Cardiac fibroblast (primary cell): ENCODE measurements at places on chromosomes 1 and 21.

DNA sequence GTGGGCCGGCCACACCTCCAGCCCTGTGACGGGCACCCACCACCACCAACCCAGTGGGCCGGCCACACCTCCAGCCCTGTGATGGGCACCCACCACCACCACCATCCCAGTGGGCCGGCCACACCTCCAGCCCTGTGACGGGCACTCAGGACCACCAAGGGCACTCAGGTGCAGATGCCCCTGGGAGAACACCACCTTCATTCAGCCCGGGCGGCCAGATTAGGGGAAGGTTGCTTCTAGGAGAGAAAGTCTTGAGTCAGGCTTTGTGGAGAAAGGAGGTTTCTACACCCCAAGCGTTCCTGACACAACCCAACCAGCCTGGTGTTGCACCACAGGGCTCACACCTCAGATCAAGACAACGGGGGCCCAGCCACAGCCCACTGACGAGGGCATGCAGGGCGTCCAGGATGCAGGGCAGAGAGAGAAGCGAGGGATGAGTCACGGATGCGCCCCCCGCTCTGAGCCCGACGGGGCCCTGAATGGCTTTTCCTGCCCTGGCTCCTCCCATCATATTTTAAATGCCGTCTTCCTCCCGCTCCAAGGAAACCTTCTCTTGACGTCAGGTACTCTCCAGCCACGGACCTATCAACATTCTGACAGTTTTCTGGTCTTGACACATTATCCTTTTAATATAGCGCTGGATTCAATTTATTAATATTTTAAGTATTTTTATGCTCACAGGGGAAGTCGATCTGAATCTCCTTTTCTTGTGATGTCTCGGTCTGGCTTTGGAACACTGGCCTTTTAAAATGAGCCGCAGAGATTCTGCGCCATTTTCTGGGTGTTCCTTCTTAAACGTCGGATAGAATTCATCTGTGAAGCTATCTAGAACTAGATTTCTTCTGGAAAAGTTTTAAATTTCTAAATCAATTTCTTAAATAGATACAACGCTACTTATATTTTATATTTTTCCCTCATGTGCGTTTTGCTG, 631 bp upstream of the SPATC1L start:
- peak; percentile 96 for DNase-seq

- no peak for DNase-seq
Observed at GRCh38 chr1:110896090-110896489, 23.1 kb downstream of the CD53 start.

DNA sequence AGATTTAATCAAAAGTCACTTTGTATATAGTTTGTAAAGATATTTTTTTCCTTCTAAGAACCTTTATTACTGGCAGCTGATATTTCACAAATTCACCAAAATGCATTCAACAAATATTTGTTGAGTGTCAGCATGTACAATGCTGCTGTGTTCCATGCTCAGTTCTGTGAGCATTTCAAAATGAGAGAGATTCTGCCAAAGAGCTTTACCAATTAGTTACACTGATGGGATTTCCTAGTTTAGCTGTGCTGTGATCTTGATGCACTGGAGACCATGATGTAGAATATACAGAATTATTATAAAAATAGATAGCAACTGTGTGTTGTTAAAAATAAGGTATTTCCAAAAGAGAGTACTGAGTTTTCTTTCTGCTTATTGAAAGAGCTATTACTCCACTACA, 225.6 kb downstream of the BRINP3 start:
- DNase-seq = no peak

GRCh38 chr1:182357913-182358312, 33.7 kb downstream of the GLUL start:
- no peak for DNase-seq

- DNase-seq = no peak
Observed at GRCh38 chr21:44686843-44687561, 5.0 kb upstream of the KRTAP12-1 start.

GRCh38 chr1:41528106-41528505, 43.6 kb upstream of the EDN2 start:
- DNase-seq = no peak

DNA sequence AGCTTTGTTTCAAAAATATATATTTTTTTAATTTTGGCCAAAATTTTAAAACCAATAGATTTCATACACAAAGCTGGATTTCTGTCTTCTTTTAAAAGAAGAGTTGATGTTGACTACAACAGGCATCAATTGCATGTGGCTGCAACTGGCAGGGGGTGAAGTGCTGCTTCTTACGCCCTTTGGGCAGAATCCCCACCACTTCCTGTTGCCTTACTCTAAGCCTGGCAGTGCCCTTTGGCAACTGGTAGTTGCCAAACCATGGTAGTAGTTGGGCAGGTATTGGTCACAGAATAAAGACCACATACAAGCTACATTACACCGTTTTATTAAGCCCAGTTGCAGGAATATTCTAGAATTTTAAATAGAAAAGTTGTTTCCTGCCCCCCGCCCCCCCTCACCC, 17.0 kb downstream of the LAMC2 start:
- DNase-seq = no peak

DNA sequence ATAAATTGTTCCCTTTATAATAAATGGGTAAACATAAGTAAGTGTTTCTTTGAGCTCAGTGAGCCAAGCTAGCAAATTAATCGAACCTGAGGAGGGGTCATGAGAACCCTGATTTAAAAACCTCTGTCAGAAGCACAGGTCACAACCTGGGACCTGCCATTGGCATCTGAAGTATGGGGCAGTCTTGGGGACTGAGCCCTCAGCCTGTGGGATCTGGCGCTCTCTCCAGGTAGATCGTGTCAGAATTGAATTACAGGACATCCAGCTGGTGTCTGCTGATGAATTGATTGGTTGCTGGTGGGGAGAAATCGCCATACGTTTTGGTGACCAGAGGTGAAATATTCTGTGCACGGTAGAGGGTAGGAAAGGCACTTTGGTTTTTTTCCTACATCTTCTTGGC, 17.5 kb downstream of the UCK2 start:
- no peak for DNase-seq

- DNase-seq = no peak
Observed at GRCh38 chr1:67648582-67649326, 36.2 kb upstream of the GADD45A start.

DNA sequence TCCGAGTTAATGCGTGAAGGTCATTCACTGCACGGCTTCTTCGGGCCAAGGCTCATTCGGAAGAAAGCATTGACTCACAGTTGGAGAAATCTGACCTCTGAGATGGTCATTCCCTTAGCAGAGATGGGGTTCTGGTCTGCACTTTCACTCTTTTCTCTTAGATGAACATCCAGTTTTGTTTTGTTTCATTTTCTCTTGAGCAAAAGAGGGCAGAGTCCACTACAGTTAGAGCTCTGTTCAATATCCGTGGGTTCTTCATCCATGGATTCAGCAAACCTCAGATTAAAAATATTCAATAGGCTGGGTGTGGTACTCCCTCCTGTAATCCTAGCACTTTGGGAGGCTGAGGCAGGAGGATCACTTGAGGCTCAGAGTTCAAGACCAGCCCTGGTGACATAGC, 57.4 kb upstream of the SIPA1L2 start:
- no peak for DNase-seq

- no peak for DNase-seq
Observed at GRCh38 chr1:47834326-47834725, 162.9 kb downstream of the TRABD2B start.

DNA sequence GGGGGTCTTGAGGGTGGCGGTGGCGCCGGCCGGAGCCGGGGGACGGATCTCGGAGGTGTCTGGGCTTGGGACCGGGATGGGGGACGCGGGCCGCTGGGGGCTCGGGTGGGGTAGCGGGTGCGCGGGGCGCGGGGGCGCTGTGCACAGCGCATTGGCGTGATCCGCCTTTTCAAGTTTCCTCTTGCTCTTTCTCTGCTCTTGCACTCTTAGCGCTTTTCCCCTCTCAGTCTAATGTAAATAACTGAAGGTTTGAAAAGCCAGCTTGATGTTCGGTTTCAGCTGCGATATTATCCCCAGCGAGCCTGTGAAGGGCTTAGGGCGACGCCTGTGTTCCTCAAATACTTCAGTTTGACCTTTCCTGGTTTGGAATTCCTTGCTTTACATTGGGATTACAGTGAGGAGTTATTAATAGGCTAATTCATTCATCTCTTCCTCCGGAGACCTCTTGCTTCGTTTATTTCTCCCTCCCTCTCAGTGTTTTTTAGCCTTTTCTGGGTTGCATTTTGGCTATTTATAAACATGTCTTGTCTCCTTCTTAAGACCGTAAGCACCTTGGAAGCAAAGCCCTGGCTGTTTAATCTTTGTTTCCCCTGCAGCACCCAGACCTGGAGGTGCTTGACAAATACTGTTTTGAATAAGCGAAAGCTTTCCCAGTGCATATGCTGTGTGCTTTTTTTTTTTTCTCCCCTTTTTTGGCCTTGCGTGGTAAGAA, 693 bp downstream of the RAB4A start:
- DNase-seq = peak; percentile 32

- peak; percentile 19 for DNase-seq
Observed at GRCh38 chr1:241808265-241808664, 39.7 kb upstream of the EXO1 start.
